ENCODE measurements at places on chromosomes 4 and X.

DNA sequence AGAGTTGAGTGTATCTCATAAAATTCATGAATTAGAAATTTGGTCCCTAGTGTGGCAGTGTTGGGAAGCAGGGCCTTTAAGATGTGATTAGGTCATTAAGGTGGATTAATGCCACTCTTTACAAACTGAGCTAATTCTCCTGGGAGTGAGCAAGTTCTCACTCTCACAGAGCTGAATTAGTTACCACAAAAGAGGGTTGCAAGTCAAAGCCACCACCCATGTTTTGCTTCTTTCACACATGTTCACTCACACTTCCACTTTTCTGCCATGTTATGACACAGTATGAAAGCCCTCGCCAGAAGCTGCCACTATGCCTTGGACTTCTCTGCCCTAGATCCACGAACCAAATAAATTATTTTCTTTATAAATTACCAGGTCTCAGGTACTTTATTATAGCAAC lies 332.1 kb downstream of the ARAP2 start:
- DNase-seq, result no peak

DNA sequence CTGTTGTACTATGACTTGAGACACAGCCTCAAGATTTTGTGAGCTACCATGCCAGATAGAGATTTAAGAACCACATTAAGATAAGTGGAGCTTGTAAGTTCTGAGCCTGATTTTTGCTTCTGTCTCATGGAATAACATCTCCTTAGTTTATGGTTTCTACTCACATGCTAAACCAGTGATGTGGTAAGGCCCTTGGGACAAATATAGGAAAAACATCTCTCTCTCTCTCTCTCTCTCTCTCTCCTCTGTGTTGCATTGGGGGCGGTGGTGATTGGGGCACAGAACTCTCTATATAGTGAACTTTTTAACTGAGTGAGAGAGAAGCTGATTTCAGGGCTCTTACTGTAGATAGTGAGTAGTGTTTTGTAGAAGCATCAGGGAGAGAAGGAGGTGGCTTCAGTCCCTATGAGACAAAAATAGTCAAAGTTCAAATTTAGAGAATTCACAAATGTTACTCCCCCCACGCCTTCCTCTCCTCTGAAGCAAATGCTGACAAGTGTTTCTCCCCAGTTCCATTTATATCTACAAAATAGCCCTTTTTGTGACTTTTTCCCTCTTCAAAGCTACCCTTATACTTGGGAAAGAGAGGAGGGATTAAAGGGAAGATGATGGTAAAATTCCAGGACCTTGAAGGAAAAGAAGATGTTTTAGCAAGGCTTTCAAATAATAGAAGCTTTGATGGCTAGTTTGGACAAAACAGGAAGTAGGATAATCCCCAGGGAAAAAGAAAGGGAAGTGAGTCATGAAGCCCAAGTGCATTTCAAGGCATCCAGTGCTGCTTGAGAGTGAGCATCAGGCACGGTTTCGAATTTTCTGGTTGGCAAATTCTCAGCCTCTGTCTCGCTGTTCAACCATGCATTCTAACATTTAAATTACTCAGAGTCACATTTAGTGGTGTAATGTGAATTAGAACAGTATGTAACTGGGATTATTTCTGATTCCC lies 134.3 kb upstream of the AP1S2 start:
- no peak for DNase-seq

- DNase-seq, result no peak
These were observed 6.1 kb upstream of the BDH2 start for GRCh38 chr4:103105558-103106356.

DNA sequence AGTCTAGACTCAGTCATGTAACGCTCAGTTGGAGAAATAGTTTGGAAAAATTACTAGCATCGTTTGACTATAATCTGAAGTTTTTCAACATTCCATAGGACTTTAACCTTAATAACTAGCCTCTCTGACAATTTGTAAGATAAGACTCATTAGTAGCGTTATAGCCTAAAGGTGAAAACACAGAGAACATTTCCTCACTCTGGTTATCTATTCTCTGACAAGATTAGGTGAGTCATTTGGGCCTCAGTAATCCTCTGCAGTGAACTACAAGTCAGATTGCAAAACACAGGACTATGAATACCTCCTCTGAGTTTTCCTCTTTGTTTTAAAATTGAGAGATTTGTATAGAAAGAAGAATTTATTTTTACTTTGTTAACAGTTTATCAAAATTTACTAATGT lies 31.8 kb upstream of the PDLIM5 start:
- no peak for DNase-seq

GRCh38 chr4:6894086-6894478 lies 15.5 kb upstream of the TBC1D14 start:
- DNase-seq, result no peak

DNA sequence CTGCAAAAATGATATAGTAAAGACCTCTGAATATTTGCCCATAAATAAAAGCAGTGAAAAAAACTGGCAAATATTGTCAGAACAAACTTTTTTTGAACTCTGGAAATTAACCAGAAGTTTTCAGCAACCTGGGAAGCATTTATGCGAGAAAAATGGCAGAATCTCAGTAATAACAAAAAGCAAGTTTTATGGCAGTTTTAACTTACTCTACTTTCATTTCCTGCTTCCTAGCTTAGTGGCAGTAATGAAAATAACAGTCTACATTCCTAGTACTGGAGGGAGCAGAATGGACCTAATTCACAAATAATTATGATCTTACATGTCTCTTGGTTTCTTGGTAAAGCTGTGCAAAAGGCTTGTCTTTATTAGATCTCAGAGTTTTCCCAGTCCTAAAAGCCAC lies 460.1 kb downstream of the NAF1 start:
- DNase-seq, result no peak

- DNase-seq, result peak; percentile 60
These were observed 1.4 kb downstream of the RPS6KA3 start for GRCh38 chrX:20265221-20265725.

GRCh38 chr4:85929961-85930665 lies 429.7 kb downstream of the MAPK10 start:
- DNase-seq, result no peak

- no peak for DNase-seq
These were observed 15.6 kb downstream of the MAEA start for GRCh38 chr4:1305261-1305711.

DNA sequence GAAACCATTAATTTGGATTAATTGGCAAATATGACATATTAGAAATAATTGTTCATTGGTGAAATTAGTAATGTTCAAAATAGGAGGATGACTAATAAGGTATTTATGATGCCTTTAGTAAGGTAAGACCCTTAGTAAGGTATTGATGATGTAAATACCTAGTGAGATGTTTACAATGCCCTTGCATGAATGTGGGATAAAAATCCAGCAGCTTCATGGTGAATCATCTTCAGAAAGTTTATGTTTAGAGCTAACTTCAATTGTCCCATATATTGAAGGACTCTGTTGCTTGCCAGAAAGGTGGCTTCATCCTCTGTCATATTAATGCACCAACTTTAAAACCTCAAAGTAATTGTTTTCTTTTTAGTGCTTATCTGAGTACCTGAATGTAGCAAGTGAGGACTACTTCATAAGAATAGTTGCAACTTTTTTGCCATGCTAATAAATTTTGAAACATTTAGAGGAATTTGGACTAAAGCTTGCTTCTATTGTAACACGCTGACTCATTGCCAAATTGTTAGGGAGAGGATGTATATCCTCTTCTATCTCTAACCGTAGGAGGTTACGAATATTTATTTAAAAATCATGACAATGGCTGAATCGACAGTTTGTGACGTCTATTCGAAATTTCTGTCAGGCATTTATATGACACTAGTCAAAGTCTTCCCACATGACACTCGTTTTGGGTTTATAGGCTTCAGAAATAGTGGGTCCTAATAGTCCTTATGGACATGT lies 174.1 kb upstream of the HS3ST1 start:
- DNase-seq, result no peak

DNA sequence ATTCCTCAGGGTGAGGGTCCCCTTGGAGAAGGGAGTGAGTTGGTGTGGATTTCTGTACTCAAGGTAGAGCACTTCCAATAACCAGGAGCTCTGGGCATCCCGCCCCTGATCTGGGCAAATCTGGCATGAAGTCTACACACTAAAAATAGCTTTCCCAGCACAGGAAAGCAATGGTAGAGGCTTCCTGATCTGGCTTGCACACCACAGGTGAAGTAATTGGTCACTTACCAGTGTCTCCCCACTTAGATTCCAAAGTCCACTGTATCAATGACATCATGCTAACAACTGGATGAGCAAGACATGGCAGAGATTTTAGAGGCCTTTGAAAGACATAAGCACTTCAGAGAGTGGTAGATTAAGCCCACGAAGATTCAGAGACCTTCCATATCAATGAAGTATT lies 17.8 kb upstream of the IDS start:
- DNase-seq, result no peak

DNA sequence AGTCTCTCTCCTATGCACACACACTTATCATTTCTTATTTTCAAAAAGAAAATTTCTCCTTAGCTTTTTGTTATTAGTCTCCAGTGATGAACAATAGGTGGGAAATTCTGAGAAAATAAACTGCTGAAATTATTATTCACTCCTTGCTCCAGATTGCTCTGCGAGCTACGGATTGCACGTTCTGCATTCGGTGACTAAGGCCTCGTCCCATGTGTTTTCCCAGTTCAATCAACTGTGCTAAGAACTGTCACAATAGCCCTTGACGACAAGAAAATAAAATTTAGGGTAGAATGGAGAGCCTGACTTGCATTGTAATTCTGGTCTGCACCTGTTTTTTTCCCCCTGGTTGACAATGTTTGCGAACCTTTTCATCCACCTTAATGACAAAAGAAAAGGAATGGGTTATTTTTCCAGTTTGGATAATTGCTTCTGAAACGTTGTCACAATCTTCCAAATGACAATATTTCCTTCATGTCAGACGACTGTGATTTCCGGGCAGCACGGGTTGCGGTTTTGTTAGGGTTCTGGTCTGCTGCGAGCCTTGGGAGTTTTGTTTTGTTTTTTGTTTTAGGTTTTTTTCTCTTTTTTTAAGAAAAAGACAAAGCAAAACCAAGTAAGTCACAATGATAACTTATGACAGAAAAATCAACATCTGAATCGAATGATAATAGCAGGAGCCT lies 124.5 kb upstream of the NOCT start:
- DNase-seq, result no peak

- DNase-seq, result no peak
These were observed 20.2 kb upstream of the CTSO start for GRCh38 chr4:155973639-155974475.

GRCh38 chrX:154353172-154353843 lies 21.1 kb downstream of the FLNA start:
- DNase-seq, result no peak

DNA sequence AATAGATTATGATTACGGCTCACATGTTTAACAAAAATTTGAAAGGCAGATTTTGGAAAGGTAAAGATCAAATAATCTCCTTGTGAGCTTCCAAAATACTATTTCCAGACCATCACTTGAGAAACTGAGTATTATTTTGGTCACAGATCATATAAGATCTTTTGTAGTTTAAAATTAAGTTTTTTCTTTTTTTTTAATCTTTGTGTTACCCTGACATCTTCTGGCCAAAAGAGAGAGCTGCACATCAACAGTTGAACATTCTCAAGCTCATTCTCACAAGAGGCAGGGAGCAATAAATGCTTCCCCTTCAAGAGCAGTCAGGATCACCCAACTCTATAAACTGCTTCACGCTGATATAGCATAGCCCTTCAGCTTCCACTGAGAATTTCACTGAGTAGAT lies 15.9 kb downstream of the TMEM192 start:
- no peak for DNase-seq

DNA sequence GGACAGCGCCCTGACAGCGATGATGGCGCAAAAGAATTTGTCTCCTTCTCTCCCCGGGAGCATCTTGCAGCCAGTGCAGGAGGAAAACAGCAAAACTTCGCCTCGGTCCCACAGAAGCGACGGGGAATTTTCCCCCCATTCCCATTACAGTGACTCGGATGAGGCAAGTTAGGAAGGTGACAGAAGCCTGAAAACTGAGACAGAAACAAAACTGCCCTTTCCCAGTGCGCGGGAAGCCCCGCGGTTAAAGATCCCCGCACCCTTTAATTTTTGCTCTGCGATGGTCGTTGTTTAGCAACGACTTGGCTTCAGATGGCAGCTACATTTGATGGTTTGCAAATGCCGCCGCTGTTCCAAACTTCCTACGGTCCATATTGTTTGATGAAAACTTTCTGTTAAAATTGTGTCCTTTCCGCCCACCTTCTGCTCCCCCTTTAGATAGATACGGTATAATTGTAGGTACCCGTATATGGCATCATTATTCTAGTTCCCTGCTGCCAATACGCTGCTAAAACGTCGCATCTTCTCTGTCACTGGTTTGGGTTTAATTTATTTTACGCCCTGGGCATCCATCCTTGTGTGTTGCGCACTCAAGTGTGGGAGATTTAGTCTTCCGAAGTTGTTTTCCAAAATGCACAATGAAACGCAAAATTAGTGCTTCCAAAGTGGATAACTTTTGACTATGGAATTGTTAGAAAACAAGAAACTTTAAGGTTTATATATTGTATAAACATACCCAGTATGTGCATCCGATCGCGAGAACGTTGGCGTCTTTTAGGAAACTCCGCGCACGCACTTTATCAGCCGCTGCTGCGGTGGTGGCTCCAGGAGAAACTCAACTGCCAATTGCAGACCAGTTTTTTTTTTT lies 1.5 kb downstream of the ATOH1 start:
- no peak for DNase-seq

DNA sequence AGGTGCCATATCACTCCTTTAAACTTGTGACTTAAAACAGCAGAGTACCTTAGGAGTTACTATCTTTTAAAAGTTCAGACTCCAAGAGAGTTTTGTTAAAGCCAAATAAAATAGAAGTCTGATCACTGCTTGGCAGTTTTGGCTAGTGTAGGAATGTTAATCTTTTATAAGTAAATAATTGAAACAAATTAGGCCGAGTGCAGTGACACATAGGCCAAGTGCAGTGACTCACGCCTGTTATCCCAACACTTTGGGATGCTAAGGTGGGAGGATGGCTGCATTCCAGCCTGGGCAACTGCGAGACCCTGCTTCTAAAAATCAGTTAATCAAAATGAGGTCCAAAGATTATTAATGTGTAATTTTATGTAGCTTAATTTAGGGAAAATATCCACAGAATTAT lies 37.2 kb downstream of the WDR44 start:
- no peak for DNase-seq

DNA sequence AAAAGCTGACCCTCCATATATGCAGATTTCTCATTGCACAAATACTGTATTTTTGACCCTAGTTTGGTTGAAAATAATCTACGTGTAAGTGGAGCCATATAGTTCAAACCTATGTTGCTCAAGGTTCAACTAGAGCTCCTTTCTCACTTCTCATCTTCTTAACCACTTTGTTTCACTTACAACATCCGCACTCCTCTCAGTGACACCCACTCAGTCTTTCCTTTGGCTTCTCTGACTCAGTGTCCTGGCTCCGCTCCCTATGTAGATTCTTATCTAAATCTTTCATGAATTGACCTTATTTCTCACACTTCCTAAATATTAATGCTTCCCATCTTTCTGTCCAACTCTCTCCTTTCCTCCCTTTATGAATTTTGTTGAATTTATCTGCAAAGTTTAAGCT lies 32.9 kb upstream of the DKK2 start:
- no peak for DNase-seq

DNA sequence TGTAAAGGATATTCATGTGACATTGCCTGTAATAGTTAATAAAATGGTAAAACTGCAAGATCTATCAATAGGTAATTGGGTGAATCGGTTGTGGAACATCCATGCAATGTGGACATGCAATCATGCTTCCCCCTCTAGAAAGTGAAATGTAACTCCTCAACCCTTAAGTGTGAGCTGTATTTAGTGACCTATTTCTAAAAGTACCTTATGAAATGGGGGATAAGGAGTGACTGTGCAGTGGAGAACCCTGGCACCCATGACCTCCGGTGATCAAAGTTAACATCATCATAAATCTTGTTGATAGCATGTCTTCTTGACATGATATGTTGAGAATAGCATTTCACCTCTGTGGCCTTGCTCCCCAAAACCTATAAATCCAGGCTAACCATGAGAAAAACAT lies 53.6 kb upstream of the PPARGC1A start:
- DNase-seq, result no peak

Measured in adrenal gland (tissue), 19 donors.